ENCODE measurements at places on chromosomes 1 and 21.

GRCh38 chr1:65758128-65758527 is 34.6 kb upstream of the PDE4B start:
- DNase-seq, result no peak

DNA sequence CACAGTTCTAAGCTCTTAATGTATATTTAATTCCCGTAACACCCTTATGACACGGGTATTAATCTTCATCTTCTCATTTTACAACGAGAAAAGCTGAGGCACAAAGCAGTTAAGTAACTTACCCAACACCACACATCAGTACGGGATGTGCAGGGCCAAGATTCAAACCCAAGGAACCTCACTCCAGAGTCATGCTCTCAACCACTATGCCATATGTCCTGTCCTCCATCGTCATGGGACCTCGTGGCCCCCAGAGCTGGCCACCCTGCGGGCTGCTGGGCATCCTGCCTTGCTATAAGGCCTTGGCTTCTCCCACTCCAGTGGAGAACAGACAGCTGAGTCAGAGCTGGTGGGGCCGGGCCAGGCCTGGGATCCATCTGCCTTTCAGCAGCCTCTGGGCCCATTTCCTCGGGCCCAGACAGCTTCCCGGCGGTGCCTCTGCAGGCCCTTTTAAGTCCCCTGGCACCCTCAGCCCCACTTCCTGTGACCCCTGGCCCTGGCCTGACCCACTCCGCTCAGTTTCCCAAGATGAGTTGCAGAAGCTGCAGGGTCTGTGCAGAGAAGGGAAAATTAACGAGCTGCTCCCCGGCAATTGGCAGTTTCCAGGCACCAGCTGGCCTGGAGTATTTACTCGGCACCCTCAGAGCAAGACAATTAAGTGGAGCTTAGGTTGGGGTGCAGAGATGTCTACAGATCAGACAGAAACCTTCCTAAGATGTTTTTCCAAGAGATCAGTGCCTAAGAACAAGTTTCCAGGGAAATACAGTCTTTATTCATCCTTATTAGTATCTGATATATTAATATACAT is 98.2 kb downstream of the EPHB2 start:
- DNase-seq, result no peak

DNA sequence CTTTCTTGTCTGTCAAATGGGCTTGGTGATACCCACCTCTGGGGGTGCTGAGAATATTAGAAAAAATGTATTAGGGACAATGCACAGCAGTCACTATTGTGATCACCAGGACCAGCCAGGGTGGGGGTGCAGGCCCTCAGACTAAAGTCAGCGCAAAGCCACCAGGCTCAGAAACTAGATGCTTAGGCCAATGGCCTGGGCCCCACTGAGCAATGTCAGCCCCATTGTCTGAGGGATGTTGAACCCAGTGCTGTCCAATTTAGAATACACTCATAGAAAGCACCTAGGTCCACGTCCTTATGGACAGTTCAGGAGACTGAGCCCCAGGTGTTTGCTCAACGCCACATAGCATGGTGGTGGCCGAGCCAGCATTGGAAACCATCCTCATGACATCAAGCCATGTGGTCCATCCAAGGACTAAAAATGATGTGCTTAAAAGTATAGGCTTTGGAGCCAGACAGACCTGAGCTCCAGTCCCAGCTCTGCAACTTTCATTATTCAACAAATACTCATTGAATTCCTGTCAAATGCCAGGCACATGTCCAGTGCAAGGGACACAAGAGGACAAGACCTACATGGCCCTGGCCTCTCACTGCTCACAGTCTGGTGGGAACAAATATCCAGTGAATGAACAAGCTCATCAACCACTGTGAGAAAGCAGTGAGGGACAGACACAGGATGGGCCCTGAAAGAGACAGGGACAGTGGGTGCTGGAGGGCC is 273.8 kb downstream of the MATN1 start:
- DNase-seq, result no peak

DNA sequence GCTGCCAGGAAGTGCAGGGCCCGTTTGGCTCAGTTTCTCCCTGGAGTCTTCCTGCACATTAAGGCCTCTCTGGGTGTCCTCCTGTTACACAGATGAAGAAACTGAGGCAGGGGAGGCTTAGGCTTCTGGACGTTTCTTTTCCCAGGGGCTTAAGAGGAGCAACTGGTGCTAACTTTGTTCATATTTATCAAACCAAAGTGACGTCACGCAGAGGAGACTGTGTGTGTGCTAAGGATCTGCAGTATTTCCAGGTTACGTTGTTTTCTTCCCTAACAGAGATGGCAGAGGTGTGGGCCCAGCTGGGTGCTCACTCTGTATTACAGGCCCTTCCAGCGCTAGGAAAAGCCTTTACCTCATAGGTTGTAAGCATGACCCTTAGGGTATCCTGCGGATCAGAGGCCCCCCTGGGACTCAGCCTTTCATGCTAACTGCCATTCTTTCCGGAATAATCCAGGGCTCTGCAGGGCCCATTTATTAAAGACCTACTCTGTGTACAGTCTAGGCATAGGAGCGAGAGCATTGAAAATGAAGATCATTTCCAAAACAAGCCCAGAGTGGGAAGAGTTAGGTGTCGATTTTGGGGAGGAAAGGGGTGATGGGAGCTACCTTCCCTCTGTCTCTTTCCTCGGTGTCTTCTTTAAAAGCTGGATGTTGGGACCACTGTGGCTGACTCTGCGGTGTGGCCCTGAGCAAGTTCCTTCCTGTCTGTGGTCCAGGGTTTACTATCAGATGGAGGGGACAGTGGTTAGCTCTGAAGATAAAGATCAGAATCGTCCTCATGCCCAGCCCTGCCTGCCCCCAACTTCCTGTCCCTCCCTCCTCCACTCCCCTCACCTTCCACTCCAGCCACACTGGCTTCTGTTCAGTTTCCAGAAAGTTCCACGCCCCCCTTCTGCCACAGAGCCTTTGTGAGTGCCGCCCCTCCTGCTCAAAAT is 4.6 kb downstream of the AGTRAP start:
- peak; percentile 66 for DNase-seq

- DNase-seq, result no peak
Observed at GRCh38 chr1:151346082-151346768, 827 bp downstream of the RFX5 start.

- no peak for DNase-seq
Observed at GRCh38 chr1:156848461-156849150, 10.3 kb downstream of the INSRR start.

GRCh38 chr1:117112047-117112717 is 9.4 kb downstream of the TRIM45 start:
- DNase-seq, result no peak

DNA sequence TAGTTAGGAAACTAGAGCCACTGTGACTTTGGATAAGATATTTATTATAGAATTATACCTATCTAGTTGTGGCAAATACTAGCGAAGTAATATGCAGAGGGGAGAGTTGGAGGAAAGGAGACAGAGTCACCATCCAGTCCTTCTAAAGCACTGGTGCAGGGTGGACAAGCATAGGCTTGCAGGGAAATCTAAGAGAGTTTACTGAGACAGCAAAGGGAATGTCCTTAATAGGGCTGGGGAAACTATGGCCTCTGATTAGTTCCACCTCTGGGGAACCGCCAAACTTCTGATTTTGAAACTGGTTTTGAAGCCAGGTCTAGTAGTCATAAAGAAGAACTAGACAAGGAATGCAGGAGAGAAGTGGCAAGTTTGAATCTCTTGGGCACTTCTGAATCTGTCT is 407.9 kb downstream of the VAV3 start:
- no peak for DNase-seq

DNA sequence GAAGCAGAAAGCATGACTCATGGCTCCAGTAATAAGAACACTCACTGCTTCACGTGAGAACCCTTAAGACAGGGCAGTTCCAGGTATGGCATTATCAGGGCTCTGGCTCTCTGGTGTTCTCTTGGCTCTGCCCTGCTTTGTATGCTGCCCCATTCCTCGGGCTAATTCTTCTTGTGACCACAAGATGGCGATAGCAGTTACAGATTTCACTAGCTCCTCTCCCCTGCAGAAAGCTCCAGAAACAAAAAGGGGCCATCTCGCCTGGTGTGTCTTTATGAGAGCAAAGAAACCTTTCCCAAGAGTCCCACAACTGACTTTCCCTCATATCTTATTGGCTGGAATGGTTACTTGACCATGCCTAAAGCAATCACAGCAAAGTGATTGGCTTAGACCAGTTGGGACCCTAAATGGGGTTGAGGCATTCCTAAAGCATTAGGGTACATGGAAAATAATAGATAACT is 60.1 kb downstream of the F3 start:
- DNase-seq, result peak; percentile 71

DNA sequence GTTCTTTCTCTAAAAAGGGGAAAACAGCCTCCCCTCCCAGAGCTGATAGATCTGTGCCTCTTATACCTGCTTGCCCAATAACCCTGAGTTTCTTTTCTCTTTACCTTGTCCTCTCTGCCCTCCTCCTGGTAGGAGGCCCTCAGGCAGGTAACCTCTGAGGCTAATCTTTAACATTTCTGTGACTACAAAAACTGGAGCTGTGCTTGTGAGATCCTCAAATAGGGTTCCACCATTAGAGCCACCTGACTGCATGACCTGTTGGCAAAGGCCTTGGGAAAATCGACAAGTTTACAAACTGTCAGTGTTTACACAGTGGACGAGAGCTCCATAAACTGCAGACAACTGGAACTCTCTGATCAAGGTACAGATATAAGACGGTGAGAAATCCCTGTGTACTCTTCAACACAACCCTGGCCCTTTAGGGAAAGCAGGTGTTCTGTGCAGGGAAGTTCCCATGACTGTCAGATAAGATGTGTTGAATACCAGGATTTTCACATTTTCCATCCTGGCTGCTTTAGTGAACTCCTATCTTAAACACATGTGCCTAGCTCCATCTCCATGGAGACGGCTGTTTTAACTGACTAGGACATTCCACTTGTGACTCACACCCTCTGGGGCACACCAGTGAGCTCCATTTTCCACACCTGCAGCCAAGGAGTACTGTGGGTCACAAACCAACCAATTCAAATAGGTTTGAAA is 38.3 kb downstream of the ECE1 start:
- peak; percentile 45 for DNase-seq

DNA sequence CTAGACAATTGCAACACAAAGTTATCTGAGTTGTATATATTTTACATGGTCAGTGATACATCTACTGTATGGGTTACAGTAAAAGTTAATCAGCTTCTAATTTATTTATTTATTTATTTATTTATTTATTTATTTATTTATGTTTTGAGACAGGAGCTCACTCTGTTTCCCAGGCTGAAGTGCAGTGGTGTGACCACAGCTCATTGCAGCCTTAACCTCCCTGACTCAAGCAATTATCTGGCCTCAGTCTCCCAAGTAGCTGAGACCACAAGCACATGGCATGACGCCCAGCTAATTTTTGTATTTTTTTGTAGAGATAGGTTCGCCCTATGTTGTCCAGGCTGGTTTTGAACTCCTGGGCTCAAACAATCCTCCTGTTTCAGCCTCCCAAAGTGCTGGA is 241.6 kb downstream of the PTPRC start:
- no peak for DNase-seq

All from SW480 (cell line).